ENCODE measurements at places on chromosomes 5 and 9. TPM values are rescaled to one million over a fixed set of nuclear protein-coding genes. Genes with fewer than 3 reads are reported as not detected.

SLC45A2 gene
- total RNA-seq = 0.82 TPM

ANKRD31 gene
- total RNA-seq = 0.07 TPM

ZNF300 gene
- total RNA-seq = 7.7 TPM

PCDHA2 gene
- total RNA-seq = 2.5 TPM

ACTBL2 gene
- total RNA-seq = 11.6 TPM

DDX4 gene
- not detected for total RNA-seq

FBP2 gene
- not detected for total RNA-seq

MELK gene
- 12.3 TPM for total RNA-seq

PCDHGA9 gene
- 0.73 TPM for total RNA-seq

SLC4A9 gene
- total RNA-seq = not detected

GABRB2 gene
- 0.14 TPM for total RNA-seq

SLC36A2 gene
- not detected for total RNA-seq

CARD6 gene
- total RNA-seq = 1.0 TPM

PCDHGA5 gene
- 0.29 TPM for total RNA-seq

CD72 gene
- 1.8 TPM for total RNA-seq

SAXO1 gene
- total RNA-seq = 0.10 TPM

- DNase-seq = peak; percentile 41
- H3K27ac ChIP-seq = no peak overlapping the region
- no peak overlapping the region for H3K4me3 ChIP-seq
- H3K36me3 ChIP-seq = no peaks in the 10 kb centered on the region
- H3K4me1 ChIP-seq = no peaks in the 10 kb centered on the region
- no peaks in the 10 kb centered on the region for H3K27me3 ChIP-seq
These were observed 38.3 kb upstream of the CKMT2 start for GRCh38 chr5:81194633-81195334.

GRCh38 chr5:68592351-68592750 lies 376.8 kb downstream of the PIK3R1 start:
- no peaks in the 10 kb centered on the region for H3K36me3 ChIP-seq
- no peak overlapping the region for H3K4me3 ChIP-seq
- no peak overlapping the region for H3K27ac ChIP-seq
- DNase-seq = no peak

- no peaks in the 10 kb centered on the region for H3K36me3 ChIP-seq
- no peaks in the 10 kb centered on the region for H3K27me3 ChIP-seq
- no peak overlapping the region for H3K27ac ChIP-seq
- H3K4me1 ChIP-seq = no peaks in the 10 kb centered on the region
- DNase-seq = no peak
- no peak overlapping the region for H3K4me3 ChIP-seq
These were observed 94.0 kb downstream of the COL23A1 start for GRCh38 chr5:178496214-178496613.

GRCh38 chr9:76618762-76619161 lies 145.5 kb upstream of the PCA3 start:
- no peaks in the 10 kb centered on the region for H3K36me3 ChIP-seq
- H3K27me3 ChIP-seq = peaks cover 2% of the 10 kb centered on the region
- DNase-seq = peak; percentile 49
- H3K4me3 ChIP-seq = no peak overlapping the region
- H3K27ac ChIP-seq = no peak overlapping the region

GRCh38 chr9:89410641-89411350 lies 87.1 kb downstream of the SEMA4D start:
- H3K27me3 ChIP-seq = no peaks in the 10 kb centered on the region
- no peaks in the 10 kb centered on the region for H3K36me3 ChIP-seq
- H3K27ac ChIP-seq = no peak overlapping the region
- H3K4me3 ChIP-seq = no peak overlapping the region

GRCh38 chr5:175516933-175517823 lies 38.8 kb downstream of the SFXN1 start:
- H3K4me1 ChIP-seq = peaks cover 18% of the 10 kb centered on the region
- H3K27me3 ChIP-seq = no peaks in the 10 kb centered on the region
- DNase-seq = no peak
- H3K27ac ChIP-seq = peak overlapping the region; percentile 81
- peaks cover 36% of the 10 kb centered on the region for H3K36me3 ChIP-seq

DNA sequence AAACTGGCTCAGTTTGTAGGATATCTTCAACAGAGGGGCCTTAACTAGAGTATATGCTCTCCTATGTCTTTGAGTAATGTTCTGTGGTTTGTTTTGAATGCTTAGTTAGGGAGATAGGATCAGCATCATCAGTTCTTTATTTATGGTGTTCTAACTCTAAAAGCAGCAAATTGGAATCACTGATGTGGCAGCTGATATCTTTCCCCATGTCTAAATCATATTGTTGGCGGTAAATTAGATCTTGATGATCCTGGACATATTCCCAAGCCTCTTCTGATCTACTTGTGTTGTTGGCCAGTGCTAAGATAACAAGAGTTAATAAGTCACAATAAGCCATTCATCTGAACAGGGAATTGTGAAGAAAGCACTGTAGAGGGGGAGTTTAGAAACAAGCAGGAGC lies 332.4 kb upstream of the DAB2 start:
- peaks cover 45% of the 10 kb centered on the region for H3K4me1 ChIP-seq
- DNase-seq = peak; percentile 94
- H3K4me3 ChIP-seq = no peak overlapping the region
- peak overlapping the region; percentile 90 for H3K27ac ChIP-seq
- no peaks in the 10 kb centered on the region for H3K36me3 ChIP-seq

- H3K4me3 ChIP-seq = no peak overlapping the region
- no peak overlapping the region for H3K27ac ChIP-seq
- peaks cover 37% of the 10 kb centered on the region for H3K4me1 ChIP-seq
- DNase-seq = peak; percentile 45
These were observed 251.4 kb upstream of the GAS1 start for GRCh38 chr9:87198716-87199115.

DNA sequence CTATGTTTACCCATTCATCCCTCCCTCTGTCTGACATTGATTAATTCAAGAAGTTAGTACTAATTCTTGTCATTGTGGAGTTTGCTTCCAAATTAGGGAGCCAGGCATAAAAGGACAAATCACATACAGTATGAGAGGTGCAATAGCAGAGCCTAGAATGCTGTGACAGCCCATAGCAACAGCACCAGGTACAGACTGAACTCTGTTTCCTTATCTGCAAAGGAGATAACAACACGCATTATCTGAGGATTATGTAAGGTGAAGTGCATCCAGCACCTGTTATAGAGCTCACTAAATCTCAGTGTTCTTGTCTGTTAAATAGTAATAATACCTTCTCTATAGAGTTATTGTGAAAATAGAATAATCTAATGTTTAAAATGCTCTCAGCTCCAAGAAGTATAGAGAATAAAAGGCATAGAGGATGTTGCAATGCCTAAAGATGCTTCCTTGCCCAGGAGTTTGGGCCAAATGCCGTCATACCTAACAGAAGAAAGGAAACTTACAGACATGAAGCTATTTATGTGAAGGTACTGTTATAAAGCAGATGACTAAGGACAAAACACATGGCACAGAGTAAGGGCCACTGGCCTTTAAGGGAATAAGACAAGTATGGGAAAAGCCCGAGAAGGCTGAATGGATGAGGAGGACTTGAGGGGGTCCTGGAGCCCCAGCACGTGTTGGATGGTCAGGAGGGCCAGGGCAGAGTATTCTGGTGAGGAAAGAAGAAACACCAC lies 214.5 kb downstream of the ATP10B start:
- H3K27me3 ChIP-seq = no peaks in the 10 kb centered on the region
- no peak overlapping the region for H3K27ac ChIP-seq
- no peak for DNase-seq
- no peak overlapping the region for H3K4me3 ChIP-seq
- H3K36me3 ChIP-seq = no peaks in the 10 kb centered on the region

DNA sequence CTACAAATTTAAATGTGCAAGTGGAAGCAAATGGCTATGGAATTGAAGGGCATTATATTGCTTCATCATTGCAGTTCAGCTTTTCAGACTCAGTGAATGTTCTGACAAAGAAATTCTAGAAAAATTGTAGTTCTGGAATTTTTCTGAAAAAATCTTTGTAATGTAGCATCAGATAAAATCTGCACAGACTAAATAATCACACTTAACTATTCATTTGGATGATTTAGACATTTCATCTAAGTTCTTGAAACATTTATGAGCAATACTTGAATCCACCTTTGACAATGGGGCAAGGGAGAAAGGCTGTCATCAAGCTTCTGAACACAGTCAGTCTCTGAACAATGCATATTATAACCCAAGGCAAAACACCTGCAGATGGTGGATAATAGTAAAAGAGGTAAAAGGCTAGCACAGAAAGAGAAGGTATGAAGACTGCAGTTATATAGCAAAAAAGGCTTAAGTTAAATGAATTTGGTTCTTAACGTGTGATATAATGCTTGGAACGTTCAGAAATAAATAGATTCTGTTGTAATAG lies 1352.0 kb upstream of the NUDT12 start:
- H3K36me3 ChIP-seq = no peaks in the 10 kb centered on the region
- no peaks in the 10 kb centered on the region for H3K4me1 ChIP-seq
- H3K4me3 ChIP-seq = no peak overlapping the region
- no peak overlapping the region for H3K27ac ChIP-seq
- DNase-seq = no peak

GRCh38 chr5:83488821-83489220 lies 17.3 kb downstream of the VCAN start:
- no peak overlapping the region for H3K4me3 ChIP-seq
- no peak overlapping the region for H3K27ac ChIP-seq
- no peaks in the 10 kb centered on the region for H3K27me3 ChIP-seq
- H3K4me1 ChIP-seq = no peaks in the 10 kb centered on the region

- H3K27ac ChIP-seq = no peak within 1 kb of the TSS
- no peaks in the 10 kb centered on the region for H3K36me3 ChIP-seq
- H3K4me1 ChIP-seq = no peaks in the 10 kb centered on the region
- no peak for DNase-seq
- H3K27me3 ChIP-seq = no peaks in the 10 kb centered on the region
These were observed at the start of gene GABRG2 for GRCh38 chr5:162067655-162068411. Gene GABRG2 (plus strand): TSS chr5:162067773. CDS start chr5:162068000, 227 bp downstream.

GRCh38 chr5:142881076-142881783 lies 111.1 kb downstream of the ARHGAP26 start:
- no peaks in the 10 kb centered on the region for H3K27me3 ChIP-seq
- H3K4me3 ChIP-seq = no peak overlapping the region
- no peak overlapping the region for H3K27ac ChIP-seq

DNA sequence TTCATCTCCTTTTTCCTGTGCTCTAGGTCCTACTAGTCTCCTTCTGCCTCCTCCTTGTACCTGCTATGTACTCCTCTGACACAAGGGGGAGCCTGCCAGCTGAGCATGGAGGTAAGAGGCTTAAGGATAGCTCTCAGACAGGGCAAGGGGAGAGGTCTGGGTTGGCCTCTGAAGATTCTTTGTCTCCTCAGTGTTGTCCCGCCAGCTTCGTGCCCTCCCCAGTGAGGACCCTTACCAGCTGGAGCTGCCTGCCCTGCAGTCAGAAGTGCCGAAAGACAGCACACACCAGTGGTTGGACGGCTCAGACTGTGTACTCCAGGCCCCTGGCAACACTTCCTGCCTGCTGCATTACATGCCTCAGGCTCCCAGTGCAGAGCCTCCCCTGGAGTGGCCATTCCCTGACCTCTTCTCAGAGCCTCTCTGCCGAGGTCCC lies 3.8 kb downstream of the CREB3 start:
- no peak overlapping the region for H3K4me3 ChIP-seq
- peaks cover 18% of the 10 kb centered on the region for H3K4me1 ChIP-seq
- DNase-seq = peak; percentile 47
- H3K27me3 ChIP-seq = no peaks in the 10 kb centered on the region
- peaks cover 51% of the 10 kb centered on the region for H3K36me3 ChIP-seq
- H3K27ac ChIP-seq = no peak overlapping the region

GRCh38 chr9:38000735-38001134 lies 68.3 kb downstream of the SHB start:
- DNase-seq = no peak
- H3K27me3 ChIP-seq = no peaks in the 10 kb centered on the region
- no peaks in the 10 kb centered on the region for H3K36me3 ChIP-seq
- no peak overlapping the region for H3K4me3 ChIP-seq
- H3K27ac ChIP-seq = no peak overlapping the region

DNA sequence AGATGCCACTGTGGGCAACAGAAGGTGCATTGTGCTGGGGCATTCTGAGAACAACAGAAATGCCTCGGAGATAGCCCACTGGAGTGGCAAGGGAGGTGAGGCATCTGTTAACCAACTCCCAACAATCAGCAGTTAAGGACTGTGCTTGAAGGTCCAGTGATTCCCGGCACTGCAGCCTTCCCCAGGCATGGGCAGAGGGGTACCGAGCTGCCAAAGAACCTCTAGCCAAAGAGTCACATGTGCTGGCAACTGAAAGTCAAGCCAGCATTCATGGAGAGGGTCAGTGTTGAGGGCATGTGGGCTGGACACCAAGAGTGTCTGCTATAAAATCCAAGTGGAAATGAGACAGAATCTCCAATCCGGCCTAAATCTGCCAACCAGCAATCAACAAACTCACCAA lies 149.6 kb downstream of the ASTN2 start:
- no peaks in the 10 kb centered on the region for H3K4me1 ChIP-seq
- no peak overlapping the region for H3K4me3 ChIP-seq
- DNase-seq = no peak
- no peaks in the 10 kb centered on the region for H3K27me3 ChIP-seq

DNA sequence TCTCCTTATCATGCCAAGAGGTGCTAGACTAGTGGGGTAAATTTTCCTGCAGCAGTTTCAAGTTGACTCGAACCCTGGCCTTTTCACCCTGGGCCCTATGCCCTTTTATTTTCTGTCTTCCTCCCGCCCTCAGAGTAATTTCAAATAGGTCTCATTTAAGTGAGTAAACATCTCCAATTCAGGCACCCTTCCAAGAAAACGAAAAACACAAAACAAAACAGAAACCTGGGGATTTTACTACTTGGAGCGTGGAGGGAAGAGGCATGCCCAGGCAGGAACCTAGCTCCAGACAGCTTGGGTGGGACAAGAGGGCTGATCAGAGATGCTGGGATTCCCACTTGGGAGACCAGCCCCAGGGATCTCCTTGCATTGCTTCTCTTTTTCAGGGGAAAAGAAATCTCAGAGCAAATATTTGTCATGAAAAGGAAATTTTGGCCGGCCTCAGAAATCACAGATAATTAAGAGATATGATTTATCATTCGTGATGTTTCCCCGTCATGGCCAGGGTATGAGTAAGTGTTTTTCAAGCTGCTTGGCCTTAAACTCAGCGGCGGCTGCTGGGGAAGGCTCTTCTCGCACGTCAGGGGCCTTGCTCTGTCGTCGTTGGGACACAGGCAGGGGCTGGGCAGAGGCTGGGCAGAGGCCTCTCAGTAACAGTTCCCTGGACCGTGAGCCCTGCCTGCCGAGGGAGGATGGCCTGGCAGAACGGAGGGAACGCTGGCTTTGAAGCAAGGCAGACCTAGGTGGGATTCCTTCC lies 248.6 kb upstream of the KLF4 start:
- no peak overlapping the region for H3K4me3 ChIP-seq
- H3K36me3 ChIP-seq = no peaks in the 10 kb centered on the region
- H3K27me3 ChIP-seq = no peaks in the 10 kb centered on the region
- H3K27ac ChIP-seq = peak overlapping the region; percentile 79
- peak; percentile 95 for DNase-seq
- H3K4me1 ChIP-seq = peaks cover 29% of the 10 kb centered on the region

Measured in astrocyte (in vitro differentiated cells and primary cell).